HL-60 (cell line): ENCODE measurements at places on chromosomes 5 and 9.
A peak's percentile ranks its signal among the peaks of the same experiment; 100 is the strongest.

DNA sequence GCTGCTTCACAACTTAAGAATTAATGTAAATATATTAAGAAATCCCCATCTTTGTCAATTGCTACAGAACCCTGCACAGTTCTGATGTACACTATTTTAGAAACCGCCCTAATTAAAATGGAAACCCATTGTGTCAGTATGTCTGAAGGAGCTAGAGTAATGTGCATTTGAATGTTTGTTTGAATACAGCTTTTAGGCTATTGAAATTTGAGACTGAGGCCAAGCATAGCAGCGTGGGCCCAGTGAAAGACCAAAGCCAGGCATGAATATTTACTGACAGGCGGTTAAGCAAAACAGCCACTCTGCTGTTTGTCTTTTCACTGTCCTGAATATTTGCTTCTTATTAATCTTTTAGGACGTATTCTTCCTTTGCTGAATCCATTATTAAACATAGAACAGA lies 252.3 kb downstream of the IZUMO3 start:
- no peak for DNase-seq

DNA sequence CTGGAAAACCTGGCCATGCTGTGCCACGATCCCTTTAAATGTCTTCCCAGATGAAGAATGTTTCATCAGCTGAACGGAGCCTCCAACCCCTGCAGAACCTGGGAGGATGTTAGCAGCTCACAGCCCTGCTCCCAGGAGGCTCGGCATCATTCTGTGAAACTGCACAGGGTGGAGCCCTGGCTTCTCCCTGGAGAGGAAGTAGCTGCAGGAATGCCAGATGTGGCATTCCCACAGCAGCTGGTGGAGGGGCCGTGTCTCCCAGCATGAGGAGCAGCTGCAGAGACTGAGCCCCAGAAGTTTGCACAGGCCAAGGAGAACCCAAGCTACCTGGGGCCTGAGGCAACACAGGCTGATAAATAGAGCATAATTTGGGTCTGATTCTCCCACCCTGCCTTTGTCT lies 165.8 kb upstream of the MAP3K1 start:
- no peak for DNase-seq

DNA sequence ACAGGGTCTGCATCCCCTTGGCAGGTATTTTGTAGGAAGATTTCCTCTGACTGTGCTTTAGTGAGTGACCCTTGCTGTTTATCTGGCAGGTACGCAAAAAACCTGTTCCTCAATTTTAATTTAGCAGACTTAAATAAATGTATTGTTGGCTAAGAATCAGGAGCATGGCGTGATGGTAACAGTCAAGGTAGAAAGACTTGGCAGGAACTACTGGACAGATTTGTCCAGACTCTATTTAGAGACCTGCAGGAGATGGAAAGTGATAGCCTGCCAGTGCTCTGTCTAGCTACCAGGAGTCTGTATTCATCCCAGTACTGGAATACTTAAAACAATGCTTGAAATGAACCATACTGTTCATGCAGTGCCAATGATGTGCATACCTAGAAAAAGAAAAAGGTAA lies 78.8 kb upstream of the MAST4 start:
- DNase-seq: no peak

DNA sequence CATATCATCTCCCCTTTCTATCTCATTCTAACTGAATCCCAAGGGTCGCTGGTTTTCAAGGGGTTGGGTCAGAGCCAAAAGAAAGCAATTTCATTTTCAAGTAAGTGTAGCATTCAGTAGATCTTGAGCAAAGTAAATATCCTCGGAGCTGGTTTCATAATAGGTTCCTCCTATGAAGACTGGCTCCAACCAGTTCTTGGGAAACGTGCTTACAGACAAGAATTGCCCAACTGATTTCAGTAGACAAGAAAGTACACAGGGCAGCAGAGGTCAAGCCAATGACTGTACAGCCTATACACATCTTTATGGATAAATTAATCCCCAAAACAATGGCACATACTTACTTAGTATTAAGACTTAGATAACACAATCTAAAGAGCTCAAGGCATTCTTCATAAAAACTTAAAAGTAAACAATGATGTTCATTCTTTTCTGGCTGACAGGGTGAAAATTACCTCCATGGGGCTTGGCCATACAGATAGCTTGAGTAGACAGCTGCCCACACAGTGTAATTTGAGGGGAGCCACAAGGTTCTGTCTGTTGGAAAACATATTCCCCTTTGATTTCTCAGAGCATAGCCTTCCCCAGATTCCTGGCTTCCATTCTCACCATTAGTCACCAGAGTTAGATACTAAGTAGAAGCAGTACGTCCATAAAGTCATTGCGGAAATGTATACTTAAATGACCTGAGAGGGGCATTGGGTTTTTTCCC lies 163.9 kb downstream of the ARRDC3 start:
- peak; percentile 76 for DNase-seq

DNA sequence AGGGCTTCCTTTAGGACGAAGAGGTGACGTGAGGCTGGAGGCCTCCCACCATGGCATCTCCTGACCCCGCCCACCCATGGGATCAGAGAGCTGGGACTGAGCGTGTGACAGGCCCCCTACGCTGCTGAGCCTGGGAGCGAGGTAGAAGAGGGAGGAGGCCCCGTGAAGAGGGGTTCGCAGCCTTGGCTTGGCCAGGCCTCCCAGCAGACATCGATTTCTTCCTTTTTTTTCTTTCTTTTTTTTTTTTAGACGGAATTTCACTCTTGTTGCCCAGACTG lies 39.5 kb downstream of the PTGES start:
- no peak for DNase-seq

GRCh38 chr5:157283434-157283833 lies 17.5 kb downstream of the CYFIP2 start:
- no peak for DNase-seq

DNA sequence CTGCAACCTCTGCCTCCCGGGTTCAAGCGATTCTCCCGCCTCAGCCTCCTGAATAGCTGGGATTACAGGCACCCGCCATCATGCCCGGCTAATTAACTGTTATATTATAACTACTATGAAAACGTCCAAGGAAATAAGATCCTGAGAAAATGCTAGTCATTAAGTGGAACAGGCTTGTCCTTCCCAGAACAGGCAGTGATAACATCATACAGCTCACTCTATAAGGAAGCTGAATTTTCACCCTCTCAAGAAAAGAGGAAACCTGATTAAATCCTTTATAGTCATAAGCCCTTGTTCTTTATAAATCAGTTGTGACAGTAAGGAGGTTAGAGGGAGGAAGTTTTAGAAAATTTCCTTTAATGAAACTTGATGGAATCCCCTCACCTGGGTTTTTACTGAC lies 163.9 kb upstream of the CLINT1 start:
- DNase-seq: no peak

GRCh38 chr5:135245521-135246499 lies 153.2 kb downstream of the MACROH2A1 start:
- peak; percentile 18 for DNase-seq

DNA sequence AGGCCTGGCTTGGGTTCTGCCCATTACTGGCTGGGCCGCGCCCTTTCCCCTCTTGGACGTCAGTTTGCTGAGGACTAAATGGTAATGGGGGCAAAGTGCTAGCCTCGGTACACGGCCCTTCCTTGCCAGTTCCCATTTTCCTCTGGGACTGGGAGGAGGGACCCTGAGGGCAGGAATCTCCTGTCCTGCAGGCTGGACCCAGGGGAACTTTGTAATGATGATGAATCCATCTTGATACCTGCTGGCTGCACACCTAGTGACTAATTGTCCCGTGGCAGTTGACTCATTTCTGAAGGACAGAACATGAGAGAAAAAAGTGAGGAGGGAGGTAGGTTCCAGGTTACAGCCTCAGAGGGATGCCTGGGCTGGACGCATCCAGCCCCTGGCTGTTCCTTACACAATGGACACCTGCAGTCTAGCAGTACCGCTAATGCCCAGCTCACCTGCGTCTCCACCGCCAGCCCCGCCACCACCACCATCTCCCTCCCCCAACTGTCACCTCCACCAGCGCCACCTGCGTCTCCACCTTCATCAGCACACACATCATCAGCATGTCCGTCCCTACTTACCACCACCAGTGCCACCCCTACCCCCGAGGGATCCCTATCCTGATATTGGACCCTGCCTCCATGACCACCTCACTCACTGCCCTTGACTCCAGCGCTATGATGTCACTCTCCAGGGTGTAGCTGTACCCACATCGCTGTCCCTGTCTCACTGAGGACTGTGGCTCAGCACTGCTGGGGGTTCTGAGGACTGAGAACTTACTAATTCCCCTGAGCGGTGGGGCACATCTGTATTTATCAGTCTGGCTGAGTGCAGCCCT lies 4.3 kb downstream of the CDHR2 start:
- no peak for DNase-seq

DNA sequence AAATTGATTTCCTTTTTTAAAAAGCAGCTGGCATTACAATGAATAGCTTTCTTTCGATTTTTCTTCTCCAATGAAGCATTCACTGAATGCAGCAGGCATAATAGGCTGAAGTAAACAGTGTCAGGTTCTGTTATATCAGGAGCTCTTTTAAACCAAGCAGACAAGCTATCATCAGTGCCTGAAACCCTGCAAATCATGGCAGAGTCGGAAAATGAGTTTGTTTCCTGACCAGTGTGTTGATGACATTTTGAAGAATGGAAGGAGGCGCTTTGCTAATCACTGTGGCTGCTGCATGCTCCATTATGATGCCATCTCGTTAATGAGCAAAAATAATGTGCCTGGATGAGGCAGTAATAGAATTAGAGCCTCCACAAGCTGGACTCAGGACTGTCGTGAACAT lies 284.5 kb downstream of the ZNF608 start:
- DNase-seq: no peak

GRCh38 chr9:20227166-20227874 lies 395.0 kb downstream of the MLLT3 start:
- DNase-seq: no peak

DNA sequence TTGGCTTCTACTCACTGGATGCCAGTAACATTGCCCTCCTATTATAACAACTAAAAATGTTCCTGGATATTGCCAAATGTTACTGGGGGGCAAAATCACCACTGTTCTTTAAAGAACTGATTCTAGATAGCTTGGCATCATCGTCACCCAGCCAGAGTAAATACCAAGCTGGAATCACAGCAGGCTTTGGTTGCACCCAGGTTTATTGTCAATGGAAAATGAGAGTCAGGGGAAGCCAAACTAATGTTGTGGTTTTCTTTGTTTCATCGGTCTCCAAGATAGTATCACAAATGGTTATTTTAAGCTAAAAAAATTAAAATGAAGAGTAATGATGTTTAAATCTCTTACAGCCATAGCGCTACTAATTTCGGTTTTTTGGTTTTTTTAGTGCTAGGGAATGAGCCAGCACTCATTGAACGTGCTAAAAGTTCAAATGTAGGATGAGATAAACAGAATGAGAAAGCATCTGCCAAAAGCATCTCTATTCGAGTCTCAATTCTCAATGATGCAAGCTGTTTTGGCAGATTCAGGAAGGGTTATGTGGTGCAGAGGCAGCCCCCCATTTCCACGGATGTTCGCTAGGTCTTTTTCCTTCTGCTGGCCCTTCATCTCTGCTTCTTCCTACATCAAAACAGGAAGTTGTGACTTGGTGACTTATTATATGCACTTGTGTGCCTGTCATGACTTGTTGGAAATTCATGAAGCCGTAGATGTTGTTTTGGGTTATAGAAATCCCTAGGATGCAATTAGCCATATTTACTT lies 558.0 kb downstream of the EBF1 start:
- no peak for DNase-seq

- no peak for DNase-seq
Measured at GRCh38 chr9:99072040-99072394, 32.9 kb upstream of the TGFBR1 start.
